Foreskin keratinocyte (primary cell): ENCODE measurements at places on chromosomes 4 and X. TPM values are rescaled to one million over a fixed set of nuclear protein-coding genes. Genes with fewer than 3 reads are reported as not detected.

DNA sequence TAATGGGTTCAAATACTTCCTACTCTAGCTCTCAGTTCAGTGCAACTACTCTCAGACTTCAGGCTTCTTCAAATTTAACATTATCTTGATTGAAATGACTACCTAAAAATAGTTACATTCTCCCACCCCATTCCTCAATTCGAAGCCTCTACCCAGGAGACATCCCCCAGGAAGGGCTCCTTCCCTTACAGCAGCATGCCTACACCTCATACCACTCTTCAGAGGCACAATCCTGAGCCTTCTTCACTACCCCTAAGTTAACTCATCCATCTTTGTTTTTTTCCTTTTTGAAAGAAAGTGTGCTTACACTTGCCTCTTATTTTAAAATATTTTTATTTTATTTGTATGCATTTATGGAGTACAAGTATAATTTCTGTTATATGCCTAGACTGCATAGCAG is 17.2 kb upstream of the PRSS48 start:
- DNase-seq: no peak

DNA sequence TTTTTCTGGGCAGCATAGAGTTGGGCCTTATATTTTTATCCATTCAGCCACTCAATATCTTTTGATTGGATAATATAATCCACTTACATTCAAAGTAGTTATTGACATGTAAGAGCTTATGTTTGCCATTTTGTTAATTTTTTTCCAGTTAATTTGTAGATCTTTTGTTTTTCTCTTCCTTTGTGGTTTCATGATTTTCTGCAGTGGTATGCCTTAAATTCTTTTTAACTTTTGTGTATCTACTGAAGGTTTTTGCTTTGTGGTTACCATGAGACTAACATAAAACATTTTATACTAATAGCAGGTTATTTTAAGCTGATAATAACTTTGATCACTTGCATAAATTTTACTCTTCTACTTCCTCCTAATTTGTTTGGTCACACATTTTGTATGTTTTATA is 140.8 kb upstream of the GATB start:
- DNase-seq: peak; percentile 25

- DNase-seq: peak; percentile 2
These were observed 20.2 kb downstream of the CLNK start for GRCh38 chr4:10664408-10664807.

DNA sequence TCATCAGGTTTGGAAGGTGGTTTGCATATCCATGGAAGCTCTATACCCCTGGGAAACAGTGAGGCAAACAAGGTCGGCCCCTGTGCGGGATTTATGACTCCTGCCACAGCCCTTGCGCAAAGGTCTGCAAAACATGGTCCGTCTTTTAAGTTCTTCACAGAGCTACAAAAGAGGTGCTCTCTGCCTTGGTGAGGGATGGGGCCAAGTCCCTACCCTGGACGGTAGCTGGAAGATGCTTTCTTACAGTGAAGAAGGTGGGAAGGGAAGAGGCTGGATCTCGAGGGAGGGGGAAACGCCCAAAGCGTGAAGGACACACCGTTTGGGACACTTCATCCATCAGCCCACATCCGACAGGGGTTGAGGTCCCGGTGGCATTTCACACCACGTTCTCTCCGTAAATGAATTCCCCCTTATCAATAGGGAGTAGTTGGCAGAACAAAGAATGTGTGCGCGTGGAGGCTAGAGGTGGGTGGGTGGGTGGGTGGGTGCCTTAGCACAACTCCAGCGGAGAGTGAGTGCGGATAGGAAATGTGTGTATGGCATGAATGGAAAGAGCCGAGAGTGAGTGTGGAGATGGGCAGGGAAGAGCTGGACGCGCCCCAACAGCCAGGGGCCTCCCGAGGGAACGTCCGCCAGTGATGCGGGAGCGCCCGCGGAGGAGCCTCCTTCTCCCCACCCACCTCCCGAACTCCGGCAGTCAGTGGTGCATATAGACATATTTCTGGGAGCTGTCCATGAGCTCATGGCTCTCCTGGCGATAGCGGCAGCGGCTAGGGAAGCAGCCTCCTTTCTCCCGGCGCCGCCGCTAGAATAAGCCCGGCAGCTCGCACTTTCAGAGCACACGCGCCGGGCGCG is 68.3 kb downstream of the LARP7 start:
- peak; percentile 42 for DNase-seq

DNA sequence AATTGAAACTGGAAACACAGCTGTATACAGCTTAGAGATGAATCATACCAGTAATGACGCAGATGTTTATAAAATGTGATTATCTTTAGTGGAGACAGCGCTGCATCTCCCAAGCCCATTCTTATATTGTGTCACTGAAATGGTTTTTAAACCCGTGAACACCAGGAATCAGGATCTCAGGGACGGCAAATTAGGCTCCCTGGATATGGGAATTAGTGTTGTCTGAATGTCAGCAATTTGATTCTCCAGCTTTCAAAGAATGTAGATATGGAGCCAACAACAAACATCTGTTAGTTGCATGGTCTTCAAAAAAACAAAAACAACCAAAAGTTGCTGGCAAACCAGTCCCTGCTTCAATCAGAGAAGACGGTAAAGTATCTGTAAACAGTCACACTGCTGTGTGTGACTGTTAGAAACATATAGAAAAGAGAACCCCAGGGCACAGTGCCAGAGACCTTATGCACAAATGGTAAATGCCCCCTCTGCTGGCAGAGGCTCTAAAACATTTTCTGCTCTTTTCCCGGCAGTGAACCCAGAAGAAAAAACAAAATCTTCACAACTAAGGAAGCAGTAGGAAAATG is 351.9 kb upstream of the FTHL17 start:
- no peak for DNase-seq

- no peak for DNase-seq
These were observed 11.3 kb upstream of the PLAC1 start for GRCh38 chrX:134669378-134670098.

DNA sequence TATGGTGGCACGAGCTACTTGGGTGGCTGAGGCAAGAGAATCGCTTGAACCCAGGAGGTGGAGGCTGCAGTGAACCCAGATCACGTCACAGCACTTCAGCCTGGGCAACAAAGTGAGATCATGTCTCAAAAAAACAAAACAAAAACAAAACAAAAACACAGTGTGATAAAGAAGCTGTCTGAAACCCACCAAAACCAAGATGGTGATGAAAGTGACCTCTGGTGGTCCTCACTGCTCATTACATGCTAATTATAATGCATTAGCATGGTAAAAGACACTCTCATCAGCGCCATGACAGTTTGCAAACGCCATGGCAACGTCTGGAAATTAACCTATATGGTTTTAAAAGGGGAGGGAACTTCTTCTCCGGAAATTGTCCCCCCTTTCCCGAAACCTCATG is 29.4 kb upstream of the OPHN1 start:
- DNase-seq: peak; percentile 37

DNA sequence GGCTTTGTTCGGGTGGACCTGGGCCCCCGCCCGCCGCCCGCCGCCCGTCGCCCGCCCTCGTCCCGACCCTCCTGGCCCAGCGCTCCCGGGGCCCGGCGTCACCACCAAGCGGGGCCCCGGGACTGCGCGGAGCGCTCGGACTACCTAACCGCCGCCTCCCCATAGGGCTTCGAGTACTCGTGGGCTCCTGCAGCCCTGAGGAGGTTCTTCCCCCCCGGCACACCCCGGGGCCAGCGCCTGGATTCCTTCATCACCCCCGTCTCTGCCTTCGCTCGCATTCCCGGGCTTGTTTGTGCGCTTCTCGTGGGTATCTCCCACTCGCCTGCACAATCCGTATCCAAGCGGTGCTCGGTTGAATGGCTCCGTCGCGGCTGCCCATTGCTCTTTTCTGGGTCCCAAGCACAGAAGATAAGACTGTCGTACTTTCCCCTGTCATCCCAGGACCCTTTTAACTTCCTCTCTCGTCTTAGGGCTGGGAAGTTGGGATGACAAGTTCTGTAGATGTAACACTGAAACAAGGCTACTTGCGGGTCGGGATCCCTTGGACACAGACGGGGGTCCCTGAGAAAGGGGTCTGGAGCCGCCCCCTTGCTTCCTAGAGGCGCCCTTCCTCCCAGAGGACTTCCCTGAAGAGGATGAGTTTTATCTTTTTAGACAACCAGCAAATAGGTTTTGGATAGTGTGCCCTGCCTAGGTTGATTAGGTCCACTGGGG is 565 bp downstream of the MOB1B start:
- peak; percentile 14 for DNase-seq

Gene PABPC1L2A
- total RNA-seq: not detected in 2 replicates

Gene EVC
- total RNA-seq: 26.3 and 33.4 TPM in 2 replicates

Gene GABRE
- total RNA-seq: 8.3 and 9.8 TPM in 2 replicates

Gene PDGFRA
- 0.07 TPM in 1 of 2 replicates, not detected in the other for total RNA-seq

Gene RNF113A
- total RNA-seq: 12.7 and 13.0 TPM in 2 replicates

Gene MEPE
- total RNA-seq: not detected in 2 replicates

Gene SOX3
- not detected in 2 replicates for total RNA-seq

Gene ATP8A1
- 0.14 and 0.20 TPM in 2 replicates for total RNA-seq
